ENCODE measurements at places on chromosomes 3 and 15. TPM values are rescaled to one million over a fixed set of nuclear protein-coding genes. Genes with fewer than 3 reads are reported as not detected.

DNA sequence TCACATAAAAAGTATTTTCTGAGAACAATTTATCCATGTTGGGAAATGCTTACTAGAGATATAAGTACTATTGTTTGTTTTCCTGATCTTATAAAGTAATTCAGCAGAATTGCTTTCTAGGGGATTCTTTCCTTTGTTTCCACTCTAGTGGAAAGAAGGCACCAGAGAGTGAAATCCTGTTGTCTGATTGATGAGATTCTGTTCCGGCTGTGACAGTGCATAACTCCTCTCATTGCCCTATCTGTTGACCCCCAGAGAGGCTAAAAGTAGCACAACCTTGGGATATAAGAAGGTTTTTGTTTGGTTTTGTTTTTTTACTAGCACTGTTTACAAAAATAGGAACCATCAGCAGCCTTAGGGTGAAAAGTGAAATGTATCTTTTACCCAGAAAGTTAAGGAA, 114.1 kb downstream of the ALCAM start:
- H3K36me3 ChIP-seq: peaks cover 14% of the 10 kb centered on the region
- H3K27me3 ChIP-seq: no peaks in the 10 kb centered on the region
- H3K27ac ChIP-seq: no peak overlapping the region

GRCh38 chr3:89246326-89246725, 138.9 kb downstream of the EPHA3 start:
- H3K36me3 ChIP-seq: no peaks in the 10 kb centered on the region
- peaks cover 15% of the 10 kb centered on the region for H3K27me3 ChIP-seq
- no peaks in the 10 kb centered on the region for H3K4me1 ChIP-seq
- H3K27ac ChIP-seq: no peak overlapping the region

- no peak overlapping the region for H3K4me3 ChIP-seq
- no peaks in the 10 kb centered on the region for H3K27me3 ChIP-seq
- H3K27ac ChIP-seq: no peak overlapping the region
- DNase-seq: no peak
- peaks cover 20% of the 10 kb centered on the region for H3K4me1 ChIP-seq
Measured at GRCh38 chr15:41895957-41896356, 2.1 kb upstream of the SPTBN5 start.

The GOLGA8O gene
- 0.47 TPM for total RNA-seq

The TMC3 gene
- not detected for total RNA-seq

Data from PC-3 (cell line).